ENCODE measurements at places on chromosomes 5 and 9. TPM values are rescaled to one million over a fixed set of nuclear protein-coding genes. Genes with fewer than 3 reads are reported as not detected.

The CD274 gene
- polyA plus RNA-seq, result 0.27 TPM

The FGF18 gene
- 0.58 TPM for polyA plus RNA-seq

The MSMP gene
- 9.4 TPM for polyA plus RNA-seq

The SLC36A2 gene
- polyA plus RNA-seq, result not detected

The TMC1 gene
- 0.29 TPM for polyA plus RNA-seq

The CCNO gene
- 7.5 TPM for polyA plus RNA-seq

The IL13 gene
- not detected for polyA plus RNA-seq

The FOXD4L4 gene
- not detected for polyA plus RNA-seq

The TXNDC8 gene
- not detected for polyA plus RNA-seq

The FAM221B gene
- polyA plus RNA-seq, result not detected

The SIT1 gene
- 2.0 TPM for polyA plus RNA-seq

The CORO2A gene
- 4.4 TPM for polyA plus RNA-seq

The TNFSF8 gene
- 0.27 TPM for polyA plus RNA-seq

The CDX1 gene
- not detected for polyA plus RNA-seq

The IL7R gene
- polyA plus RNA-seq, result 0.34 TPM

The GRXCR2 gene
- polyA plus RNA-seq, result not detected

The FAM200C gene
- 3.9 TPM for polyA plus RNA-seq

The BRD8 gene
- 41.7 TPM for polyA plus RNA-seq

The FOXD4L3 gene
- polyA plus RNA-seq, result not detected

The EGR1 gene
- 6.8 TPM for polyA plus RNA-seq

The EHMT1 gene
- 69.6 TPM for polyA plus RNA-seq

The GPRIN1 gene
- polyA plus RNA-seq, result 86.4 TPM

The PCDHB2 gene
- polyA plus RNA-seq, result 37.5 TPM
